ENCODE measurements at places on chromosomes 12 and 14. TPM values are rescaled to one million over a fixed set of nuclear protein-coding genes. Genes with fewer than 3 reads are reported as not detected.

Gene SLC25A21
- 0.66 TPM for total RNA-seq

Gene DIO2
- total RNA-seq: 2.6 TPM

Gene SLC7A7
- total RNA-seq: 46.4 TPM

Gene SSPN
- total RNA-seq: 17.7 TPM

Gene FRS2
- total RNA-seq: 125 TPM

Gene GLS2
- total RNA-seq: 5.1 TPM

Gene KCNH3
- total RNA-seq: 1.3 TPM

Gene IFNG-AS1
- not detected for total RNA-seq

Gene SMIM41
- total RNA-seq: not detected

Gene TMED10
- 443 TPM for total RNA-seq

Gene SLC6A13
- not detected for total RNA-seq

Gene RITA1
- total RNA-seq: 22.4 TPM

Gene FKBP11
- 3.7 TPM for total RNA-seq

Gene LTBR
- total RNA-seq: 108 TPM

Gene GPR137C
- 1.2 TPM for total RNA-seq

Gene NFE2
- total RNA-seq: 0.15 TPM

Gene CYP46A1
- total RNA-seq: 1.6 TPM

Gene RFX4
- not detected for total RNA-seq

Gene RAD9B
- 0.48 TPM for total RNA-seq

Gene NTN4
- total RNA-seq: 27.4 TPM

Gene CLEC2B
- total RNA-seq: 18.4 TPM

Gene VDR
- 41.7 TPM for total RNA-seq

Gene RBMS2
- 22.9 TPM for total RNA-seq

Gene SLCO1B1
- total RNA-seq: not detected

Gene CD4
- 5.9 TPM for total RNA-seq

Gene SLC2A14
- total RNA-seq: not detected

Gene KCNMB4
- 1.4 TPM for total RNA-seq

Gene TAS2R19
- 4.2 TPM for total RNA-seq

Gene CLEC2A
- total RNA-seq: not detected

Gene DIABLO
- total RNA-seq: 71.1 TPM

Gene SLC6A12
- 2.1 TPM for total RNA-seq

Gene PIANP
- not detected for total RNA-seq

Gene BBOF1
- 18.7 TPM for total RNA-seq

Measured in breast epithelium (tissue), 4 donors.